Pulmonary artery endothelial cell (primary cell): ENCODE measurements at places on chromosomes 1 and 21.

GRCh38 chr1:25583519-25584370 lies 32.8 kb upstream of the MAN1C1 start:
- DNase-seq = no peak

GRCh38 chr1:7113822-7114221 lies 328.6 kb downstream of the CAMTA1 start:
- DNase-seq = no peak

DNA sequence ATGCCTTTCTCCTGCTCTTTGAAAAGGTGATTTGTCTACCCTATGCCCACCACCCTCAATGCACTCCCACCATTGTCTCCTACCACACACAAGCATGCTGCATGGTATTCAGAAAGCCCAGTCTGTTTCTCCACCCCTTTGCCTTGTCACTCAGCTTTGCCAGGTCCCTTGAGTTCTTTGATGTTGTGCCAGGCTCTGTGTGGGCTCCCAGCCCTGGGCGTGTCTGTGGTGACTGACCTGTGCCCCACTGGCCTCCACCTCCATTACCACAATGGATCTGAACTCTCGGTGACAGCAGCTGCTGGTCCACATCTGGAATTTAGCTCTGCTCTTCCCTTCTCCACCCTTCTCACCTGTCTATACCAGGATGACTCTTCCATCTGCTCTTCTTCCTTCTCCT lies 34.9 kb downstream of the ATP2B4 start:
- no peak for DNase-seq

- DNase-seq = no peak
These were observed 96.3 kb upstream of the SLC2A1 start for GRCh38 chr1:43054961-43055360.

DNA sequence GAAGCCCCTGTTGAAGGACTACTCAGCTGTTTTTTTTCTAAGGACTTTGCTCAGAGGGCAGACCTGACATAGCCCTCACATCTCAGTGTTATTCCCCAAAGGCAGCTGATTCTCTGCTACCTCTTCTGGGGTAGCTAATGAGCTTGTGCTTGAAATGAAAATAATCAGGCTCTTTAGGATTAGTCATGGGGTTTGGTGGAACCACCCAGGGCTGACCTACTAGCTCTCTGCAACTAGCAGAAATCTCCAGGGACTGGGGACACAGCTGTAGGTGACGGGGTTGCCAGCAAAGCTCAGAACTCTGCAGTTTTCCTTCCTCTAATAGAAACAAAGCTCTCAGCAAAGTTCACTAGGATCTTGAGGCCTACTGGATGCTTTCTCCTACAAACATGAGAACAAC lies 106.4 kb upstream of the BCL9 start:
- DNase-seq = no peak

DNA sequence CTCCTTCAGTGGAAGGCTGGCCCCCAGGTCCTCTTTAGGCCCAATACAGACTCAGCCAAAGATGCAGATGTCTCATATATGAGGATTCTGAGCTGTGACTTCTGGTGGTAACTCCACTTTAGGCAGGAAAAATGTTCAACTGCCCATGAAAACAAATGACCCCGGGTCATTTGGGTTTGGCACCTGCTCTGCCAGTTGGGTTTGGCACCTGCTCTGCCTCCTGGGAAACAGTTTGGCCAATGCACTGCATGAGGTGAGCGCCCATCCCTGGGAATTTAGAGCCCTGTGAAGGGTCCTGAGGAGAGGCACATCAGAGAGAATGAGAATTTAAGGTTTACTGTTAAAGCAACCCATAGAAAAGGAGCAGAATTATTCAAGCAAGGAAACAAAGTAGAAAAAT lies 45.3 kb downstream of the B3GALT5 start:
- DNase-seq = no peak

GRCh38 chr1:208595745-208596144 lies 351.6 kb upstream of the PLXNA2 start:
- DNase-seq = no peak

DNA sequence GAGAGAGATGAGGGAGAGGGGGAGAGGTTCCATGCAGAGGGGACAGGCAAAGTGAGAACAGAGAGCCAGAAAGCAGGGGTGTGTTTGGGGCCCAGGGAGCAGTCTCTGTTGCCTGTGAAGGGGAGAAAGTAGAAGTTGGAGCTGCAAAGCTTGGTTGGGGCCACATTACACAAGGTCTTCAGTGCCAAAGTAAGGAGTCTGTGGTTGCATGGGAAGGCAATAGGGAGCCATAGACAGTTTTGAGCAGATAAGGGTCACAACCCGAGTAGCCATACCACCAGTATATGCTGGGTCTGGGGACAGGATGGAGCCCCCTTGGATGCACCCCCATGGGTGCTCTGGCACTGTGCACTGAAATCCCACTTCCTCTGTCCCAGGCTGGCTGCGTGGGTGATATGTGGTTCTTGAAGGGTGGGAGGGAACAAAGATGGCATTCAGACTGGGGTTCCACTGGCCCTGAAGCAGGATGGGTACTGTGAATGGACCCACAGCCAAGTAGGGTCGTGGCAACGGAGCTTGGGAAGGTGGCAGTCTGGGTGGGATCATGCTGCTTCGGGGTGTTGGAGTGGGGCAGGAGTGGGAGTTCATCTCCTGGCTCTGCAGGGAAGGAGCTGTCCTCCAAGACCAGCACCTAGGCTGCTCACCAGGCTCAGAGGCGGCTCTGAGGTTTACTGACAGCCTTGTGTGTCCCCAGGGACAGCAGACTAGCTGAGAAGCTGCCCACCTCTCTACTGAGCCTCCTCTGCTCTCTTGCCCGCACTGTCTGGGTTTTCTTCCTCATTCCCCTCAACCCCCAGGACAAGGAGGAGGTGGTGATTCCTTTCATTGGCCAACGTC lies 12.1 kb downstream of the DRAXIN start:
- no peak for DNase-seq

DNA sequence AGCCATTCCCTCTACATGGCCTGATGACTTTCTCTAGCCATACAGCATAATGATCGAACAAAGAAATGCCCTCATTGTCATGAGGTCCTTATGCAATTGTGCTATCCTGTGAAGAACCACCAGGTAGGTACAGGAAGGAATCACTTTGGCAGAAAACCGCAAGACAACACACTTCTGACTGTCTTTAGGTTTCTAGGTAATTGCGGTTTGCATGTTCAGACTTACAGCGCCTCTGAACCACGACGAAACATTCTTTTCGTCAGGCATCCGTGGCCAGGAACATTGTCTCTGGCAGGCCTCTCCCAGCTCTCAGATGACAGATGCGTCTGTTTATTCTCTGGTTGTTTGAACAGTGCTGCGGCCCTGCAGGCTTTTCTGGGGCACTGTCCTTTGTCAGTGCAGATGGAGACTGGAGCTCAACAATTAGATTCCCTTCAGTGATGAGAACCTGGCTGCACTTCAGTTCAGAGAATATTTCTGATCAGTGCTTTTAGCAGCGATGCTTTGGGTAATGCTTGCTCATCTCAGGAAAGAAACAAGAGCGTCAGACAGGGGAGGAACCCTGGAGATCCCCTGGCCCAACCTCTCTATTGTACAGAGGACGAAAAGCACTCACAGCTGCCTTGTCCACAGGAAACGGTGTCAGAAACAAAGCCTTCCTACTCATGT lies 63.4 kb downstream of the B3GALT5 start:
- no peak for DNase-seq

DNA sequence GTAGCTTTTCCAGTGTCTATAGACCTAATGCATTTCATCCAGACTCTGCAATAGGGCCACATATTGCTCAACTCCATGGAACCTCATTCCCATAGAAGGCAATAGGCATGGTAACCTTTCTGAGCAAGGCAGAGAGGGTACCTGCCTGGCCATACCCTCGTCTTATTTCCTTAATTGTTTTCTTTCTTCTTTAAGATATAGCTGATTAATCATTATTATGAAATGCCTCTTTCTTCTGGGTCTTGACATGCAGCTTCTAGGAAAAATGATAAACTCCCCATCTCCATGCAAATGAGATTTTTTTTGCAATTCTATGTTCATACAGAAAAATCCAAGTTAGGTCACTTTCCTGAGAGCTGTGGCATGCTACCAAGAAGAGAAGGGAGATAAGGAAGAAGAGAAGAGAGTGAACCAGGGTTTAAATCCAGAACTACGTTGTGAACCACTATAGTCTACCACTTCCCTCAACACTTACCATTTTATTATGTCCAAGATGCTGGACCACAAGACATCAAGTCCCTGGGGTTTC lies 33.0 kb upstream of the IL20 start:
- DNase-seq = no peak

DNA sequence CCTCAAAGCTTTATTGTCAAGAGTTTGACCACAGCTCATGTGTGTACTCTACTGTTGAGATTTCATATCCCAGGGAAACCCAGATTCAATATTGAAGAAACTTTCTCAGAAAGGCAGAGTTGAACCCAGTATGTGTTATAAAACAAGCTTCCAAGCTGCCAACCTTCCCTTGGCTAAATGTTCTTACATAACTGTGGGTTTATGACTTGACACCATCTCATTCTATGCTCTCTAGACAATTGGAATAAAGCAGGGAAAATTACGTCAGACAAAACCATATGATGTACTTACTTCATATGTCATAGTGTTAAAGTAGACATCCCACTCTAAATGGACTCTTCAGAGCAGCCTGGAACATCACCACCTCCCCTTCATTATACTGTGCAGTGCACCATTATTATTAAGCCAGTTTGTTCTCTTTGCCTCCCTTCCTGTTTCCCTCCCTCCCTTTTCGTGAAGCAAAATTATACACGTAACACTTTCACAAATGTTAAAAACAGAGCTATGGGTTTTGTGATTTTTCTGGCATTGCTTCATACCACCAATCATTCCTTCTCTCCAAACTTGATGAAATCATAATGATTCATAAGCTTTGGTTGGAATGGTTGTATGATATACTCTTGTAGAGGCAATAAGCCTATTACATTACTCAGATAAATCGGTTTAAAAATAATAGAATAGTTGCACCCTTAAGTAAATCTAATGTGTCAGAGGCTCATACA lies 507.2 kb downstream of the LTN1 start:
- DNase-seq = no peak

DNA sequence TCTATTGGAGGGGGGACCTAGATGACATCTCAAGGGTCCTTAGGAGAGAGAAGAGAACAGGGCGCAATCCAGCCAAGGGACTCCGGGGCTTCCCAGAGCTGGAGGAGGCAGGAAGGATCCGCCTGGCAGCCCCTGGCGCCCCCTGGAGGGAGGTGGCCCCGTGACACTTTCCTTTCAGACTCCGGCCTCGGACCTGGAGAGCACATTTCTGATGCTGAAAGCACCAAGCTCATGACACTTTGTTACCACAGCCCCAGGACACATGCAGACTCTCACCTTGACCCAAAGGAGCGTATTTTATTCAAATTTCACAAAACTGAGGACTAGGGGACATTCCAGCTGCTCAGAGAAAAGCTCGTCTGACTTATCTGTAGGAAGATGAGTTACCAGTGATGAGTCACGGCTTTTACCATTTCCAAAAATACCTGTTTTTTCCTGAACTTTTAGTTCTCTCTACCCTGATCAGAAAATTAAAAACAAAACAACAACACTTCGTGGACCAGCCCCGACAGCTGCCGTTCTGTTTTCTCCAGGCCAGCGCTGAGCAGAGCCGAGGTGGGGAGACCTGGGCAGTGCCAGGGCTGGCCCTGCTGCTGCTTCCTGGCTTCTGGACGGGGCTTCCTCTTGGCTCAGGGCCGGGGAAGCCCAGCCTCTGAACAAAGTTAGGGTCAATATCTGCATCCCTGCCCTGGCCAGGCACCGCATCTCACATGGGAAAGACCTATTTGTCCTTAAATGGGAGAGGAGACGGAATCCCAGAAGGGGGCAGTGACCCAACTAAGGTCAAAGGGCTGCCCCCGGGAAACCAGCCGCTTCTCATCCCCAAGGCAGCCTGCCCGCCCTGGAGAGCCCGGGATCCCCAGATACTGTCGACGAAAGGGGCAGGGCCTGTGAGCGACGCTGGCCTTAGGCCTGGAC lies 21.6 kb upstream of the POFUT2 start:
- DNase-seq = no peak
